ENCODE measurements at places on chromosomes 4 and X.

GRCh38 chrX:56233682-56234081 lies 1.5 kb downstream of the KLF8 start:
- DNase-seq = no peak

DNA sequence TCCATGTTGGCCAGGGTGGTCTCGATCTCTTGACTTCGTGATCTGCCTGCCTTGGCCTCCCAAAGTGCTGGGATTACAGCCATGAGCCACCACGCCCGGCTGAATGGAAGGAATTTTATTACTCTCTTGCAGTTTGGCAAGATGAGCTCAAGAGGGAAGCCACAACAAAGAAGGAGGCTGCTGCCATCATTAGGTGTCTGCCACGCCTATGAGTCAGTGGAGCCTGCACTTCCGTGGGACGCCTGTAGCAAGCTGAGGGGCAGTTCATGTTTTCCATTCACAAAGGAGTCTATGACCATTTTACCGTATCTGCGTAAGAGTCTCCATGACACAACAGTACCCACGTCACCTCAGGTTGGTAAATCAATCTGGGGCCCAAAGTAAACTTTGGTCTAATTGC lies 51.2 kb upstream of the CHRNA9 start:
- no peak for DNase-seq

- DNase-seq = no peak
Measured at GRCh38 chr4:187814737-187815465, 180.7 kb upstream of the ZFP42 start.

GRCh38 chr4:139476363-139476762 lies 22.4 kb downstream of the RAB33B start:
- no peak for DNase-seq

Data from head of caudate nucleus (tissue), 42 donors.